ENCODE measurements at places on chromosomes 2 and 18.
A peak's percentile ranks its signal among the peaks of the same experiment; 100 is the strongest.

- no peaks in the 10 kb centered on the region for H3K27me3 ChIP-seq
- DNase-seq = no peak
- H3K36me3 ChIP-seq = no peaks in the 10 kb centered on the region
- no peak overlapping the region for H3K27ac ChIP-seq
- H3K4me1 ChIP-seq = no peaks in the 10 kb centered on the region
These were observed 24.6 kb upstream of the OTOS start for GRCh38 chr2:240165034-240165433.

DNA sequence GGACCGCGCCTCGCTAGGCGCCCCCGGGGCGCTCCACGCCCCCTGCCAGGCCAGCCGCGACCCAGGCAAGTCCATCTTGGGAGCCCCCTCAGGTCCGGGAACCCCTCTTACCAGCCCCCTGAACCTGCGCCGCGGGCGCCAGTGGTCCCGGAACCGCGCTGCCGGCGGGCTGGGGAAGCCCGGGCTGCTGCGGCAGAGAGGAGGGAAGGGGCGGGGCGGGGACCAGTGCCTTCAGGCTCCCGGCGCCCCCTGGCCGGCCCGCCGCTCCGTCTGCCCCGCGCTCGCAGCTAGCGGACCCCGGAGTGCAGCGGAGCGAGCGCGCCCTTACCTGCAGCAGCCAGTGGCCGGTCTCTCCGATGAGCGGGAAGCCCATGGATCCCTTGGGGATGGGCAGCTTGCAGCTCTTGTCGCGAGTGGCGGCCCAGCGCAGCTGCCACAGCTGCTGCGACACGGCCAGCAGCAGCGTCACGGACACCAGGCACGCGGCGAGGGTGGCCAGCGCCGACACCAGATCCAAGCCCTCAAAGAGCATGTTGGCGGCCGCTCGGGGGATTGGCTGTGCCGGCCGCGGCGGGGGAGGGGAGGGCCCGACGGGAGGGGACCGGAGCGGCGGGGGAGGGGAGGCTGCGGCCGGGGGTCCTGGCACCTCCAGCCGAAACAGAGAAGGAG is at the start of gene CYP26B1:
CYP26B1 (minus strand) TSS at position 560 of the 669 bp plus-strand sequence; CDS start at position 532, 28 bp downstream.
- H3K4me3 ChIP-seq = peak within 1 kb of the TSS; percentile 56
- peaks cover 2% of the 10 kb centered on the region for H3K27me3 ChIP-seq
- peak within 1 kb of the TSS; percentile 80 for H3K27ac ChIP-seq
- peaks cover 58% of the 10 kb centered on the region for H3K4me1 ChIP-seq

- H3K4me1 ChIP-seq = no peaks in the 10 kb centered on the region
- no peak overlapping the region for H3K27ac ChIP-seq
- no peaks in the 10 kb centered on the region for H3K36me3 ChIP-seq
- no peak for DNase-seq
- H3K27me3 ChIP-seq = no peaks in the 10 kb centered on the region
- H3K4me3 ChIP-seq = no peak overlapping the region
These were observed 237.4 kb upstream of the VRK2 start for GRCh38 chr2:57809230-57809629.

GRCh38 chr18:10378688-10379420 is 75.6 kb upstream of the APCDD1 start:
- peaks cover 37% of the 10 kb centered on the region for H3K4me1 ChIP-seq
- DNase-seq = no peak
- no peaks in the 10 kb centered on the region for H3K27me3 ChIP-seq
- H3K4me3 ChIP-seq = no peak overlapping the region
- H3K36me3 ChIP-seq = no peaks in the 10 kb centered on the region

DNA sequence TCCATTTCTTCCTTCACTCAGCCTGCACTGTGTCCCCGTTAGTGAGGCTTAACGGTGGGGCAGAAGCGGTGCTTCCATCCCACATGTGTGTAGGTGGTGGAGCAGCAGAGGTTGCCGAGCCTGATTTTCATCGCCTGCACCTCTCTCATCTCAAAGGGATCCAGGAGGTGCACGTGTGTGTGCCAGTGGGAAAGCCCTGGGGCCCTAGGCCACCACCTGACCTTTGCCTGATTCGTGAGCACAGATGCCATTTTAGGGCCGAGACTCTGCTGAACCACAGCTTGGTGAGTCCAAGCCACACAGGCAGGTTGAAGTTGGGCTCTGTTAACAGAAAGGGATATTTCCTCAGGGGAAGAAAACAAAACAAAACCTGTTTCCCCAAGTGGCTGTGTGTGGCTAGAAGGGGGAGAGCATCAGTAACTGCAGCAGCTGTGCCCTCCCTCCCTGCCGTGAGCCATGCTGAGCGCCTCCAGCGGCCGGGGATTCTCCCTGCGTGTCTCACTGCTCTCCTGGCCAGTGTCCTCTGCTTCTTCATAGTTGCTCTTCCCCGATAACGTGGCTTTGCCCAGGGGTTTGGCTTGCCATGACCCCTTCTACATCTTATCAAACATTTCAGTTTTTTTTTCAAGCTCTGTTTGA is 81.5 kb downstream of the MAPRE2 start:
- no peaks in the 10 kb centered on the region for H3K27me3 ChIP-seq
- peaks cover 10% of the 10 kb centered on the region for H3K36me3 ChIP-seq
- H3K27ac ChIP-seq = no peak overlapping the region

GRCh38 chr2:26951236-26951635 is 19.2 kb upstream of the MAPRE3 start:
- H3K4me1 ChIP-seq = peaks cover 7% of the 10 kb centered on the region
- no peaks in the 10 kb centered on the region for H3K27me3 ChIP-seq
- H3K36me3 ChIP-seq = no peaks in the 10 kb centered on the region
- no peak for DNase-seq
- no peak overlapping the region for H3K27ac ChIP-seq

DNA sequence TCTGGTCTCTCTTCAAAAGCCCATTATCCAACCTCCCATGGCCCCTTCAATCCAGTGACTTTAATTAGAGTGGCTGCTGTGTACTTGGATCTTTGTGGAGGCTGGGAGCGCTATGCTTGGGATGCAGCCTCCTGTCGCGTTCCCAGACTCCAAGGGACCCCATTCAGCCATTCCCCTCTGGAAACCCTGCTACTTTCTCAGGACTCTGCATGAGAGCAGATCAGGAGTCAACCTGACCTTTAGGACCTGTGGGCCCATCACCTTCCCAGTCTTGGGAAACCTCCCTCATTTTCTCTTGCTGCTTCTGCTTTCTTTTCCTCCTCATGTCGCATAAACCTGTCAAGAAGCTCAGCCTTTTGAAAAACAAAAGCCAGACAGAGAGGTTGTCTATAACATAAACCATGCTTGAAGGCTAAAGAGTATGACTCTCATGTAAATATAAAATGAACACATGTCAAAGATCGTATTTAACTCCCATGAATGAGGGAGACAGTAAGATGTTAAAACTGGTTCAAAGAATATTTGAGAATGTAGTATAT is 143.1 kb upstream of the PELI1 start:
- no peak overlapping the region for H3K4me3 ChIP-seq
- H3K36me3 ChIP-seq = no peaks in the 10 kb centered on the region
- no peak for DNase-seq
- peaks cover 15% of the 10 kb centered on the region for H3K4me1 ChIP-seq
- H3K27ac ChIP-seq = no peak overlapping the region

GRCh38 chr2:169966454-169966853 is 139.2 kb downstream of the UBR3 start:
- H3K4me3 ChIP-seq = no peak overlapping the region
- H3K27me3 ChIP-seq = no peaks in the 10 kb centered on the region
- peaks cover 45% of the 10 kb centered on the region for H3K36me3 ChIP-seq
- H3K27ac ChIP-seq = no peak overlapping the region
- DNase-seq = no peak

DNA sequence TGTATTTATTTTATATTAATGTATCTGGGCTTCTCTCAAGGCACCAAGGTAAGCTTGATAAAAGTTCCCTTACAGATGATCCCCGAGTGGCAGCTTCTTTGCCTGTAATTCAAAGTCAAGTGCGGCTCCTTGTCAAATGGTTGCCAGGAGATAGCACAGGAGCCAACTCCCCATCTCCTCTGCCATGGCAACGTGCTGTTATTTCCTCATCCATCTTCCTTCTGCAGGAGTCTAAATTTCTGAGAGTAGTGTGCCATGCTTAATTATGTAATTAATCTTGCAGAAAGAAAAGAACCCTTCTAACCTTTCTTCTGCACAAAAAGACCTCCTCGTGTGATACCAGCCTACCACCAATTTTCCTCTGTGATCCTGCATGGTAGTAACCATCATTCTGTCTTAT is 46.2 kb upstream of the ACMSD start:
- no peaks in the 10 kb centered on the region for H3K36me3 ChIP-seq
- no peak for DNase-seq
- H3K4me1 ChIP-seq = no peaks in the 10 kb centered on the region
- H3K4me3 ChIP-seq = no peak overlapping the region

GRCh38 chr18:23169673-23170044 is 34.4 kb downstream of the CABLES1 start:
- DNase-seq = no peak
- no peaks in the 10 kb centered on the region for H3K36me3 ChIP-seq
- H3K4me3 ChIP-seq = no peak overlapping the region
- peaks cover 4% of the 10 kb centered on the region for H3K4me1 ChIP-seq
- no peak overlapping the region for H3K27ac ChIP-seq

- H3K4me3 ChIP-seq = no peak overlapping the region
- no peaks in the 10 kb centered on the region for H3K27me3 ChIP-seq
- no peaks in the 10 kb centered on the region for H3K4me1 ChIP-seq
- no peak for DNase-seq
- H3K36me3 ChIP-seq = no peaks in the 10 kb centered on the region
These were observed 971.3 kb upstream of the FAM98A start for GRCh38 chr2:34570266-34570872.

- no peaks in the 10 kb centered on the region for H3K27me3 ChIP-seq
- H3K4me1 ChIP-seq = no peaks in the 10 kb centered on the region
- no peak overlapping the region for H3K27ac ChIP-seq
- no peak overlapping the region for H3K4me3 ChIP-seq
These were observed 69.2 kb downstream of the MARCHF4 start for GRCh38 chr2:216302981-216303676.

- H3K4me3 ChIP-seq = no peak overlapping the region
- no peaks in the 10 kb centered on the region for H3K4me1 ChIP-seq
- DNase-seq = no peak
- no peak overlapping the region for H3K27ac ChIP-seq
- no peaks in the 10 kb centered on the region for H3K36me3 ChIP-seq
- no peaks in the 10 kb centered on the region for H3K27me3 ChIP-seq
These were observed 300.8 kb upstream of the SOX11 start for GRCh38 chr2:5391362-5391761.

Data from tibial nerve (tissue), 4 donors.